ENCODE measurements at places on chromosomes 1 and 21.

DNA sequence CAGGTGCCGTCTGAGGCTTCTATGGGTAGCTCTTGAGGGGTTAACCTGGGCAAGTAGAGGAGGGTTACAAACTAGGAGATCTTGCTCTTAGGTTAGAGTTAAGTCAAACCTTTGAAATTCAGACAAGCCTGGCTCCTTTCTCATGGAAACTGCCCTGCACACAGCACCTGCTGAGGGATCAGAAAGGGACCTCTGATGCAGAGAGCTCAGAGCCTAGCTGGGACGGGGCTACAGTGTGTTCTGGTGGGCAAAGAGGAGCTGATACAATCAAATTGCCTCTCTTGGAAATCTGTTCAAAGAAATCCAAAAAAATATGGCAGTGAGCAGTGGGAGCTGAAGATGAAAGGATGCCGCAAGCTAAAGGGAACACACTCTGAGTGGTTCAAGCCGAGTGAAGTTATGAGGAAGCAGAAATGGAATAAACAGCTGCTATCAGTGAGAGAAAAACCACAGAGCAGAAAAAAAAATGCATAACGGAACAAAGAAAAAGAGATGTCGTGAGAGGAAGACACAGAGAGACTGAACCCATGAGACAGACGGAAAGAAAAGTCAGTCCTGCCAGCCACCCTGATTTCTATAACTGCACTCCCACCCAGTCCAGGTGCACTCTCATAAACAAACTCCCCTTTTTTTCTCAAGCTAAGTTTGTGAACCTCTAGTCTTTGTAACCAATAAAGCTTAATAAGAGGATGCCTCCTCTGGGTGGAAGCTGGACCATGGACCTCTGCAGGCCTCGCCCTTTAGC, 26.6 kb downstream of the PAFAH2 start:
- DNase-seq: no peak

- no peak for DNase-seq
These were observed 59.6 kb downstream of the SMYD3 start for GRCh38 chr1:246447501-246447900.

GRCh38 chr1:209324901-209325871, 258.3 kb upstream of the CAMK1G start:
- DNase-seq: no peak

GRCh38 chr21:16419188-16419921, 689.6 kb downstream of the USP25 start:
- DNase-seq: peak; percentile 22

DNA sequence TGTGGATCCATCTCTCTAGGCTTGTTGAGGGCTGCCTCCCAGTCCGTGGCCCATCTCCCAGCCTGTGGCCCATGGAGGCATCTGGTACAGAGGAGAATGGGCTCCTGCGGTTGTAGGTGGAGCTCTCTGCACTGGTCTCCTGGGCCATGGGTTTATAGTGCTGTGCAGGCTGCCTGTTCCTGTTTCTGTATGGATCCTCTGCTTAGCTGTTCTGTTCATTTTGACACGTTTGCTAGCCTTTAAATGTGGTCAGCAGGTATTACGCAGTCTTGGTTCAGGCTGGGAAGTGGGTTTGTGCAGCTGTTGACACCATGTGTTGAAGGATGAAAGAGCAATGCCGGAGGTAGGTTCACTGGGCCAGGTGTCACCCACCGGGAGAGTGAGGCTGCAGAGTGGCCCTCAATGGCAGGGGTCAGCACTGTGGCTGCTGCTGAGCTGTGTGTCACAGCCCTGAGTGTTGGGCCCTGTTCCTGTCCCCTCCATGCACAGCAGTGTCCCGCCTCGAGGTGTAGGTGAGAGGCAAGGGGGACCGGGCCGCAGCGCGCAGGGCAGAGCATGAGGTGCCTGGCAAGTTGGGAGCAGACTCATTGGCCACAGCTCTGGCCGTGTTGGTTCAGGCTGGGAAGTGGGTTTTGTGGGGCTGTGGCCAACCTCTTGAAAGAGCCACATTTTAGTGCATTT, 39.0 kb downstream of the SNAP47 start:
- no peak for DNase-seq

- no peak for DNase-seq
These were observed 8.7 kb downstream of the PLA2G2D start for GRCh38 chr1:20110679-20111078.

DNA sequence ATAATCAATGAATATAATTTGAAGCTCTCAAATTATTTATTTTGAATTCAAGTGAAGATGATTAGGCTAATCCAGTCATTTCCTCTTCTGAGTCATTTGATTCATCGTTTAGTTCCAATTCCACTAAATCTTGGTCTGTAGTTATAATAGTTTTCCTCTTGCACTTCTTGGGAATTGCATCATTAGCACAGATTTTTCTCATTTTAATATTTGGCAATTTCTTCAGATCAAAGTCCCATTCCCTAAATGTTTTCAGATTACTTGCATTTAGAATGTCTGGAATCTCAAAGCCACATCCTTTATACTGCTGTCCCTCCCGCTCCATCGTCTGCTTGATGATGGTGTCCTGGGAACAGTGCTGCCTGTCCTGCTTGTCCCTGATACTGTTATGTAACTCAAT, 43.5 kb downstream of the MAST2 start:
- no peak for DNase-seq

DNA sequence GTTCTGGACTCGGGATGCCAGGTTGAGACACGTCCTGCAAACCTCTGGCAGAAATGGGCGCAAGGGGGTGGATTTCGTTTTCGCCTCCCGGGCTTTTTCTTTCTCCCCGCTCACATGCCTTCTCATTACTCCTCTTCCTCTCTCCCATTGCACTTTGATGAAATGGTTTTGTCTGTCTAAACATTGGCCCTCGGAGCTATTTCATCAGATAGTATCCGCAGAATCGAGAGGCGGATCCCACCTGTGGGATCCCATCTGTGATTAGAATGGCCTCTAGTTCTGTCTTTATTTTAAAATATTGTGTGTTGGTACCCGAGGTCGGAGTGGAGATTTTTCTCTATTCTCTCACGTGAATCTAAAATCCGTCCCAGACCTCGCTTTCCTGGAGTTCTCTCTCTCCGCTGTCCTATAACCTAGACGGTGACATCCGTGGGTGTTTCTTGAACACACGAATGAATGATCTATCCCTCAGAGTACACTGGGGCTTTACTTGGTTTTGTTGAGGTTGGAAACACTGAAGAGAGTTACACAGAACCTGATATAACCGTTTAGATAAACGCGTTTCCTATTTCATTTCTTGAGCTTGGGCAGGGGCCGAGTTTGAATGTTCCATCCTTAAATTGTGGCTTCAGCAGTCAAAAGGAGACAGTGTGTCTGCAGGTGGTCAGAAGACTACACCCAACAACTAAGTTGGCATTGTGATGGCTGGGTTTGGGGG, 2.0 kb downstream of the EDARADD start:
- DNase-seq: no peak

DNA sequence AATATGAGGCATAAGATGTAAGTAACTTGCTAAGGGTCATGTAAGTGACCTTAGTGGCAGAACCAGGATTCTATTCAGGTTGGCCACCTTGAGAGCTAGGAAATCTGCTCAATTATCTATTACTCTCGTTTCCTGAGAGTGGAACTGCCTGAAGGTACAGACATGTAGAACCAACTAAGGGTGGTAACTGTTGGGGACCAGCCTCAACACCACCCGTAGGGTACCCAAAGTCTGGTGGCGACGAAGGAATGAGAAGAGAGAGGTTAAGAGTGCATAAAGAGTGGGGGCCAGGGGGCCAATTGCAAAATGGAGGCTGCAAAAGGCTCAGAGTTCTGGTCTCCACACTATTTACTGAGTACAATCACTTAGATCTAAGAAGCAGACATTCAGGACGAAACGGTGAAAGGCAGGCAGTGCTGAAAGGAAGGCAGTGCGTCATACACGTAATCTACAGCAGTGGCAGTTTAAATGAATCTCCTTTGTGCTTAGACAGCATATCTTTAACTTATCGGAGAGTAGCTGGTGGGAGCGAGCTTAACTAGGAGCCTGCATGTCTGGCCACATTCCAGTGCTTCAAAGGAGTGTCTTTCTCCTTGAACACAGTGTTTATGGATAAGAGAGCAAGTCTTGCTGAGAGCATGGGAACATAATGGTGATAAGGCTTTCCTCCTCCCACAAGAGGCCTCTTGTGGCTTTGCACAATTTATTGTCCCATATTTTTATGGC, 25.0 kb downstream of the SRSF4 start:
- DNase-seq: no peak

DNA sequence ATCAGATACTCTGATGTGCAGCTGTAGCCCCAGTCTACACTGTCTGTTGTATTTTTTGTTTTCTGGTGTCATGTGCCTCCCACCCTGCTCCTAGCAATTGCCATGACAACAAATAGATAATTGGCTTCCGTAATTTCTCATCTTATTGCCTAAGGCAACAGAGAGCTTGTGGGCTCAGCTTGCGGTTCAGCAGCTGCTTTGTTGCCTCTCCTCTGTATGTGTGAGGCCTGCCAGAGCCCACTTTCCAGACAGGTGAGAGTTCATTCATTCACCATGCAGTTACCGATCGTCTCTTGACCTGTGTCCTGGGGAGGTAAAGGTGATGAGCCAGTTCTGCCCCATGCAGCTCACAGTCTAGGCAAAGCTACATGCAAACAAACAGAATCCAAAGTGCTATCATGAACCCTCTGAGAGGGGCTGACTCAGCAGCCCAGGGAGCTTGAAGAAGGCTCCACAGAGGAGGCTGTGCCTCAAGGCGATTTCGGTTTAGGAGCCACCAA, 11.9 kb downstream of the LGALS8 start:
- DNase-seq: no peak

- DNase-seq: no peak
These were observed 301 bp upstream of the NUDT17 start for GRCh38 chr1:145845144-145845513.

GRCh38 chr1:193674292-193674944, 488.0 kb upstream of the B3GALT2 start:
- no peak for DNase-seq

GRCh38 chr1:156452907-156453306, 47.7 kb downstream of the MEF2D start:
- DNase-seq: no peak

DNA sequence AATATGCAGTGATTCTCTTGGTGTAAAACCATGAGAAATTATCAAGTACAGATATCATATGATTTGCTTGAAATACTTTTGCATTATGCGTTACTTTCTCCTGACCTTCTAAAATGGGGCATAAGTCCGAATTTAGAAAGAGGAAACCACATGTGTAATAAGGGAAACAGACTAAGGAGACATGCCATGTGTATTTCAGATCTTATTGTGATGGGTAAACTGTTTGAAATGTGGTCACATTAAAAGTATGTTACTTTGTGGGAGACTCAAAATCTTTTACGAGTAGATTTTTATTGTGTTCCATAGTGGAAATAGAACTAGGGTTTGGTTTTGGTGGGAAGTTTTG, 173.0 kb downstream of the NFIA start:
- DNase-seq: no peak

DNA sequence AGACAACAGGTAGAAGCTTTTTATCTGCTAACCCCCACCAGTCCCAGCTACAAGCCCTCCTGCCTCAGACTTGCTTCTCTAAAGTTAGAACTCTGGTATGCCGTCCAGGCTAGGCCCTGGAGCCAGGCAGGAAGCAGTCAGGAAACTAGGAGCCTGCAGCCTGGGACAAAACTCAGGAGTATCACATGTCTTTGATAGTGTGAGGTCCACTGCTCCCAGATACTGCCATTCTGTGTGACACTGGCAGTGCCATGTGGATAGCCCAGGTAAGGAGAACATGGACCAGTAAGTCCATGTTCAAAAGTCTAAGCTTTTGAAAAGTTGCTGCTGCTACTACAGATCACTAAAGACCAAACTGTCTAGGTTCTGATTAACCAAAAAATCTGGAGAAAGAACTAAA, 45.4 kb downstream of the NPHS2 start:
- DNase-seq: no peak

DNA sequence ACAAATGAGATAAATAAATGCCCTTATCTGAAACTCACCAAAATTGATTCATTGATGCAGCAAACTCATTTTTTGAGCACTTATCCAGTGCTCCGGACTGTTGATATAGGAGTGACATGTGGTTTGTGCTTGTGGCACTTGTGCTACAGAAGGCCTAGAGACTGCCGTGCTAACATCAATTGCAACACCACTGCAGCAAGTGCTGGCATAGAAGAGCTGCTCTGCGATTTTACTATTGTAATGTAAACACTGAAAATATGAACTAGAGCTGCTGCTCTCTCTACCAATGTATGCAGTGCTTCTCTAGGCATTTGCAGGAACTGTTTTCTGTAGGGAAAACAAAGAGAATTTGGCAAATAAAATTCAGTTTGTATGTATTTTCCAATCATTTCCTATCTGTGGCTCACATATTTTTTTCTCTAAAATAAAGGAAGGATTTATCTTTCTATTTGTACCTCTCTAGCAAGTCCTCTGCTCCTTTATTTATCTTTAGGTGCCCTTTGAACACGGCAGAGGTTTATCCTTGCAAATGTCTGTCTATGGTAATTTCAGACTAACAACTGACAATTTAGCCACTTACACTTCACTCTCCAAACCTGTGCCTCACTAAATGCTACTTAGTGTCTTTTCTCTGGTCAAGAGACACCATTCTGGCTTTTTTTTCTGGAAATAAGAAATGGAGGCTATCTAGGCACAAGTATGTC, 409.5 kb upstream of the ADGRL2 start:
- no peak for DNase-seq

DNA sequence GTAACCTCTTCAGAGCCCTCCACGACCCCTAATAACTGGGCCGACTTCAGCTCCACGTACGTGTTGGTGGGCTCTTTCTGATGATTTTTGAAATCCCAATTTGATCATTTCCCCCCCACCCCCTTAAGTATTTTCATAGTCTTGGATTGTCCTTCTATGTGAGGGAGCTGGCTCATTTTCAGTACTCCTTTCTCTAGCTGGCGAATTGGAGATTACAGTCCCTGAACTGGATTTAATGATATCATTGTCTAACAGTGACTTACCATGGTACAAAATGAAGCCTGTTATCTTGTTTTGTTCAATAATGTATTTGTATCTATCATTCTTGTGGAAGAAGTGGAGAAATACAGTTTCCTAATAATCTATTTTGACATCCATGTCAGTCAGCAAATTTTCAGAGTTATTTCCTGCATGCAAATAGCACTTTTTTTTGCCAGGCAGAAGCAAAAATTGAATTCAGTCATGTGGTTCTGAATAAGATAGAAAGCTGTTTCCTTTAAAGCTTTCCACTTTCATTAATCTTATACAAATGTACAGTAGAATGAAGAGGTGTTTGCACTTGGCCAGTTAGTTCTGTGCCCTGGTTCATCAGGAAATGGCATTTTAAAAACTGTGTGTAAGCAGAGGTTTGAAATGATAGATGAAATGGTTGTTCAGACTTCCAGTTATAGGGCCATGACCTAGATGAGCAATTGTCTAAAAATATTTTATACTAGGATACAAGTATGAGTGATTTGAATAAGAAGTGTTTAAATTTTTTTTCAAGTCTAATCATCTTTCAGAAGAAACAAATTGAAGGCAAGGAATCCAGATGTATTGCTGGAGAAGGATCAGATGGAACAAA, 104.2 kb downstream of the ATP5PO start:
- DNase-seq: no peak

DNA sequence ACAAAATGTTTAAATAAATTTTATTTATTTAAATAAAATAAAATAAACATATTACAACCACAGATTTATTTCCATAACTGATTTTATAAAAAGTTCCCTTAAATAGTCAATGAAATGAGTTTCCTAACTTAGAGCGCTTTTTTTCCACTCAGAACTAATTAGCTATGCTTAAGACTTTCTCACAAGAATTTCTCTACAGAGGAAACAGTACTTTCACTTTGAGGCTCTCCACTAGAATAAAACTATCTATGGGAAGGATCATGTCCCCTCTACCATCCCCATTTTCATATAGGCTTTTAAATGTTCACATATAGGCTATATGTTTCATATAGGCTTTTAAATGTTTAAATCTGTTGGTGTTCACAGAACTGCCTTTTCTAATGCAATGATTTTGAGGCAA, 40.0 kb upstream of the DPH5 start:
- DNase-seq: no peak
